ENCODE measurements at places on chromosomes 12 and 14.

- DNase-seq = no peak
Measured at GRCh38 chr12:124852329-124852831, 11.3 kb downstream of the SCARB1 start.

- no peak for DNase-seq
Measured at GRCh38 chr12:6285532-6286306, 24.8 kb upstream of the PLEKHG6 start.

DNA sequence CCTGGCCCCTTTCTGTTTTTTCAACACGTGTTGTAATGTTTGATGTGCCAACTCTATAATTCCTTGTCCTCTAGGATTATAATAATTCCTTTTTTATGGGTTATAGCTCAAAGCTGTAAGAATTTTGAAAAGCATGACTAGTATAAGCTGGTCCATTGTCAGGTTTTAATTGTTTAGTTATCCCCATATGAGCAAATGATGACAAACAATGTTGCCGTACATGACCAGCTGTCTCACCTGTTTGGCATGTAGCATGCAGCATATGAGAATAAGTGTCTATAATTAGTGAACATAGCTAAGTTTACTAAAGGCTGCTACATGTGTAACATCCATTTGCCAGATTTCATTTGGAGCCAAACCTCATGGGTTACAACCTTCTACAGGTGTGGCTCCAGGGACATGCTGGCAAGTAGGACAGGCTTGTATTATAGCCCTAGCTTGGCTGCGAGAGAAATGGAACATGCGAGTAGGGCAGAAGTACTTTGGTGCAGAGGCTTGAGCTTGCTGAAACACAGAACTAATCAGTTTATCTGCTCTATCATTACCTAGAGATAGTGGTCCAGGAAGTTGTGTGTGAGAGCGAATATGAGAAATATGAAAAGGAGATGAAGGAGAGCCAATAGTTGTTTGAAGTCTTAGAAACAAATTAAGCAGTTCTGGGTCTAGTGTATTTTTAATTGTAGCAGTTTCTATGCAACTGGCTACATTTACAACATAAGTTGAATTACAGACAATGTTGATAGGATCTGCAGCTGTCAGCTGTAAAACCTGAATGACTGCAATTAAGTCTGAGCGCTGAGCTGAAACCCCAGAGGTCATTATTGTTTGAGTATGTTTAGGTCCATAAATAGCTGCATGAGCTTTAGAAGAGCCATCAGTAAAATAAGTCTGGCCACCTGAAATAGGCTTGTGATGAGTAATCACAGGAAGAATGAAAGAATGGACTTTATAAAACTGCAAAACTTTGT is 22.6 kb upstream of the MAPKAPK5 start:
- DNase-seq = no peak

GRCh38 chr12:49824895-49825294 is 3.3 kb downstream of the NCKAP5L start:
- DNase-seq = no peak

GRCh38 chr14:101761881-101762529 is 496 bp downstream of the PPP2R5C start:
- no peak for DNase-seq

DNA sequence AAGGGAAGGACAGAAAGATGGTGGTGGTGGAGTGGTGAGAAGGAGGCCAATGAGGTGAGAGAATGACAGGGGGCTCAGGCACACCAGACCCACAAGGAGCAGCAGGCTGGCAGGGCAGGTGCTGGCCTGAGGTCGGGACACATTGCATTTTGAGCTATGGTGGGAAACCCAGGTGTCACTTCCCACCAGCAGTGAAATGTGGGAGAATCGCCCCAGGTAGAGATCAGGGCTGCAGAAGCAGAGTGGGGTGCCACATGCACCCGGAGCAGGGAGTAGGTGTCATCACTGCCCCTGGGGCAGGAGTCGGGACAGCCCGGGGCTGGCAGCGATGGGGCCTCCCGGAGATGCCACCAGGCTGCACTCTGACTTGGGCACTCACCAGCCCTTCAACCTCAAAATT is 315.8 kb downstream of the BCL11B start:
- DNase-seq = no peak

DNA sequence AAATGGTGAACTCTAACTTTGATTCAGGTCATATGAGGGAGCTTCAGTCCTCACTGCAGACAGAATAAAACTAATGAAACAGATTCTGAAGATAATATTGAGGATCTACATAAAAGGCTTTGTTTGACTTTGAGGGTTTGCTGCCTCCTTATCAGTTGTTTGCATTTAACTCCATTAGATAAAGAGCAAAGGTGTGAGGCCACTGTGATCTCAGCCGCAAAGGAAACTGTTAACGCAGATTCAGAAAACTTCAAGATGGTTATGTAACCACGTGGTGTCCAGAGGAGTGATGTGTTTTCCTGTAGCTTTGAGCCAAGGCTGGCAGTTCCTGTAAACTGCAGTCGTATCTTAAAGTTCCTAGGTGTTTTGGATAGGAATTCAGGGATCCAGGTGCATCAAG is 67.8 kb downstream of the METTL25 start:
- DNase-seq = no peak

DNA sequence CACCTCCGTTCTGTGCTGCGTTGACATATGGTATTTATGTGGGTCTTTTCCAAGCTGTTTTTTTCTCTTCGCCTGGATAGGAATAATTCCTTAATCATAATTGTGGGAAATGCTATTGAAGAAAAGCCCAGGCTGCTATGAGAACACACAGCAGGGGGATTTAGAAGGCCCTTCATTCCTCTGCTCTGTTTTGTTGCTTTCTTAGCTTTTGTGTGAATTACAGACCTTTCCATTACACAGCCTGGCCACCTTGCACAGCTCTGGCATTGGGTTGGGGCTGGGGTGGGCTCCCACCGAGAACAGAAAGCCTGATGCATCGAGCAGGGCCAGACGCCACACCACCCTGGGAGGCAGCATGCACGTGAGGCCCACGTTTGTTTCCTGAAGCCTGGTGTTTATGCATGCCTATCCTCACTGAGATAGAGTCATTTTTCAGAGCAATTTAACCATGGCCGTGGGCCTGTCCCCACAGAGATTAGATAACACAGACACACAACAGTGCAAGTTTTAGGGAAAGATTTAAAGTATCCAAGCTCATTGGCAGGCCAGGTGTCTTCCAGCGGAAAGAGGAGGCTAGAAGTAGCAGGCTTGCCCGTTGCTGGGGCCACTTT is 287.6 kb upstream of the PWP1 start:
- no peak for DNase-seq

Data from activated CD4-positive, alpha-beta T cell treated with anti-CD3 and anti-CD28 coated beads for 24 hours (primary cell).